GF-D8 (cell line): ENCODE measurements at places on chromosomes 5 and 9.

DNA sequence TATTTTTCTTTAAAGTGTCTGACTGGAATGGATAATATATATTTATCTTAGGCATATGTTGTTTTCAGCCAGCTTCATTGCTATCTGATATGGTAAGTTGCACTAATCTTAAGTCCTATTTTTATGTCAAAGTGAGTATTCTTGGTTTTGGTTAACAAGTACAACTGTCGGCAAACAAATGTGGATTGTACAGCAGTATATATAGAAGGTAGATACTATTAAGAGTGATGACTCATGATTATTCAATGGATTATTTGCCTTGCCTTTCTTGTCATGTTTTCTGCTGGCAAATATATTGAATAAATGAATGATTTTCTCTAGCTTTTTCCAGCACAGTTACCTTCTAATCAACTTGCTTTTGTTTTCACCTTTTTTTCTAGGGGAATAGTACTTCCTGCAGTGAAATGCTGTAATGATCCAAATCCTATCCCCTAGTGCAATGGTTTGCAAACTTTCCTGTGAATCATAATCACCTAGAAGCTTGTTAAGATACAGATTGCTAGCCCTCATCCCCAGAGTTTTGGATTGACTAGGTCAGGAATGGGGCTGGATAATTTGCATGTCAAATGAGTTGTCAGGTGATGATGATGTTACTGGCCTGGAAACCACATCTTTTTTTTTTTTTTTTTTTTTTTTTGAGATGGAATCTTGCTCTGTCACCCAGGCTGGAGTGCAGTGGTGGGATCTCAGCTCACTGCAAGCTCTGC lies 60.8 kb upstream of the ARRDC3 start:
- DNase-seq = no peak

GRCh38 chr9:95649801-95650213 lies 133.0 kb upstream of the PTCH1 start:
- DNase-seq = no peak

DNA sequence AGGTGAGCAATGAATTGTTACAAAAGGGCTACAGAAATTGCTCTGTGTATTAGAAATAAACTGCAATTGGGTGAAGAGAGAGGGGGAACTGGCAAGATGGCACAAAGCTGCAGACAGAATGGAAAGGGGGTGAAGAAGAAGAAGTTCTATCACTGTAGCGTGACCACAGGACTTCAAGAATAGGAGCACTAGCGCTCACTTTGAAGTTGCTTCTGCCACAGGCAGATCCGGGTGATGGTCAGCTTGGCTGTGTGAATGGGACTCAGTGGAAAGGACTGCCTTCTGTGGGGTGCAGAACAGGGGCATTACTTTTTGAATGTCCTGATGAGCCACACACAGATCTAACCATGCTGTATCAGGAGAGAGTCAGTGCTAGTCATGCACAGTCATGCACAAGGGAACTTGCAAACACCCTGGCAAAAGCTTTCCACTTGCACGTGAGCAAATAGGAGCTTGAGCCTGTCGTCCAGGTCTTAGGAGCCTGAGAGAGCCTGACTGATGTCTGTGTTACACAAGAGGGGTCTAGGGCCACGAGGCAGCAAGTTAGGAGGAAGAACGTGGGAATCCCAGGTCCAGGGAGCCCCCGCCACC lies 16.3 kb downstream of the IL5 start:
- DNase-seq = peak; percentile 1

GRCh38 chr5:151094852-151095245 lies 14.0 kb upstream of the TNIP1 start:
- no peak for DNase-seq
